Stimulated activated CD4-positive, alpha-beta T cell treated with anti-CD3 and anti-CD28 coated beads, Interleukin-1b, Interleukin-23, amount 100 ng/mL, for 4 hours (primary cell): ENCODE measurements at places on chromosomes 3 and 15.

GRCh38 chr15:85555875-85556617, 175.6 kb downstream of the AKAP13 start:
- DNase-seq: no peak

DNA sequence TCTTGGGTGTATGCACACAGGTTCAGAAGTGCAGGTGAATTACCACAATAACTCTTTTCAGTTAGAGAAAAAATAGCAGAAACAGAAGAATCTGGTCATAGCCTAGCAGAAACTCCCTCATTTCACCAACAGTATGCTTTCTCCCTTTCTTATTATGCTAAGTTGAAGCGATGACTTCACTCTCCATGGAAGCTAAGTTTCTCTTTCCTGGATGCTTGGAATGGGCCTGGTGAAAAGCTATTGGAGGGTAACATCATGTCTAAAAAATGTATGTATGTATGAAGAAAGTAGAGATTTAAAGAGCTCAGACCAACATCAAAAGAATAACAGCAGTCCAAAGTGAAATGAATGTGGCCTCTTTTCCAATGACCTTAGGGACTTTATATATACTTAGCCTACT, 145.5 kb downstream of the TIGIT start:
- DNase-seq: no peak

DNA sequence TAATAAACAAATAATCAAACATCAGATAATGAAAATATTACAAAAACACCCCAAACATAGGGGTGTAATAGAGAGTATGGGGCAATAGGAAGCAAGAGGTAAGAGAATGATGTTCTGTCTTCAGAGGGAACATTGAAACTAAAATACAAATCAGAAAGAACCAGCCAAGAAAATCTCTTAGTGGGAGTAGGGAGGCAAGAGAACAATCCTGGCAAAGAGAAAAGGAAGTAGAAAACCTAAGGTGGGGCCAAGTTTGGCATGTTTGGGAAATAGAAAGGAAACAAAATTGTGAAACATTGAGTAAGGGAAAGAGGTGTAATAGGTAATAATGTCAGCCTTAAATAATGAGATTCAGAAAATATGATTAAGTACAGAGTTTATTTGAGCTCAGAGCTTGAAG, 467.1 kb downstream of the RBMS3 start:
- no peak for DNase-seq

DNA sequence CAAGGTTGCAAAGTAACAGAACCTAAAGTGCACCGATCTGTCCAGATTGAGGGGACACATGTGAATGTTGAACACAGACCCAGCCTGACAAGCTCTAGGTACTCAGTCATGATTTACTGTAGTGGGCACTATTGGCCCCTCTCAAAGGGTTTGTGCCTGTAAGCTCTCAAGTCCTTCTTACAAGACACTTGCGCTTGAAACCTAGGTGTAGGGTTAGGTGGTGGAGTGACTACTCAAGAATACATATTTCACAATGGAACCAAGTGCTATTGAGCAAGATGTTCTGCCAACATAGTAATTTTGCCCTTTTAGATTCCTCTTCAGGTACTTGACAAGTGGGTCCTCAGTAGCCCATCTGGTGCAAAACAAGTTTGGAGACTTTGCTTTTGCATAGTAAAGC, 169.9 kb downstream of the AKAP13 start:
- DNase-seq: no peak

DNA sequence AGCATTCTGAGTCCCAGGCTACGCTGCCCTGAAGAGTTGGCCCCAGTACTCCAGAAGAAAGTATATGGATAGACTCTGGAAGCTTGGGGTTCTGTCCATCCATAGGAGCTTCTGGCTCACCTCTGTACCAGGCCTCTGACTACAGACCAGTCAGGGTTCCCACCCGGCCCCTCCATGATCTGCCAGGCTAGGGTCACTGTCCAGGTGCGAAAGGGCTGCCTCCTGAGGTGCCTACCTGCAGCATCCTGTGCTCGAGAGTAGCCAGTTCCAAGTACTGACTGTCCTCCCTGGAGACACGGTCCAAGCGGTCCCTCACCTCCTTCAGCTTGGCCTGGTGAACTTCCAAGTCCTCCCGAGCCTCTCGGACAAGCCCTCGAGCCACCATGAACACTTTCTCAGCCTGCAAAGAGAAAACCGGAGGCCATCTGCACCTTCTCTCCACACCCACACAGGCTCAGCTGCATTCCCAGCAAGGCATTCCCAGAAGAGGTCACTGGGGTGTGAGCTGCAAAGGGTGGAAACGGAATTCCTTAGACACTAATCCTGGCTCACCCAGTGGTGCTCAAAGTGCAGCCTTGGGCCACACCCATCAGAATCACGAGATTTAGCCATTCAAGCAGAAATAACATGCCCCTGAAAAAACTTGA, 3.7 kb upstream of the PLXNB1 start:
- DNase-seq: no peak

- DNase-seq: peak; percentile 29
Observed at GRCh38 chr3:126197854-126198584, 17.6 kb upstream of the ALDH1L1 start.

GRCh38 chr3:81581966-81582599, 179.4 kb downstream of the GBE1 start:
- DNase-seq: no peak

GRCh38 chr3:109275702-109276293, 40.5 kb downstream of the DPPA2 start:
- no peak for DNase-seq

DNA sequence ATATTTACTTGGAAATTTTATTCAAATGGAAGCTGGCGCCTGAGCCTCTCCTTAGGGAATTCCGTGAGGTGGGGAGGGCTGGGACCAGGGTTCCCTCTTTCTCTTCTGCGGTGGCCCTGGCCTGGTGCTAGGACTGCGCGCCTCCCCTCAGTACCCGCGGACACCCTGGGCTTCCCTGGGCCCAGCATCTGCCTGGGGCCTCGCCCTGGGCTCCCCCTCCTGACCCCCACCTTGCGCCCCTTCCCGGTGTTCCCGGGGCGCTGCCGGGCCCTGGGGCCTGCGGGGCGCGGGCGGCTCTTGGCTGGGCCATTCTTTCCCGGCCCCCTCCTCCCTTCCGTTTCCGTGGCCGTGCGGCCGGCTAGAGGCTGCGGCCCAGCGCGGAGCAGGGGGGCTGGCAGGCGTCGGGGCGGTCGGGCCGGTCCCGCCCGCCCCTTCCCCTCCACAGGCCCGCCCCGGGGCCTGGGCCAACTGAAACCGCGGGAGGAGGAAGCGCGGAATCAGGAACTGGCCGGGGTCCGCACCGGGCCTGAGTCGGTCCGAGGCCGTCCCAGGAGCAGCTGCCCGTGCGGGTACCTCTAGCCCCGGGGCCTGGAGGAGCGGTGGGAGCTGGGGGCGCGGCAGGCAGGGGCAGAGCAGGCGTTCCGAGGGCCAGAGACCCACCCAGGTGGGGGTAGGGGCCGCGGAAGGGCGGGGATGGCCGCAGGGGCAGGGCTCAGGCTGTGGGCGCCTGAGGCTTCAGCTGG, at the start of gene FES:
Gene FES (plus strand): TSS at position 529 of the 743 bp plus-strand sequence. CDS start 542 bp downstream, outside the sequence.
- no peak for DNase-seq

GRCh38 chr3:101458387-101458786, 54.6 kb downstream of the SENP7 start:
- DNase-seq: no peak

DNA sequence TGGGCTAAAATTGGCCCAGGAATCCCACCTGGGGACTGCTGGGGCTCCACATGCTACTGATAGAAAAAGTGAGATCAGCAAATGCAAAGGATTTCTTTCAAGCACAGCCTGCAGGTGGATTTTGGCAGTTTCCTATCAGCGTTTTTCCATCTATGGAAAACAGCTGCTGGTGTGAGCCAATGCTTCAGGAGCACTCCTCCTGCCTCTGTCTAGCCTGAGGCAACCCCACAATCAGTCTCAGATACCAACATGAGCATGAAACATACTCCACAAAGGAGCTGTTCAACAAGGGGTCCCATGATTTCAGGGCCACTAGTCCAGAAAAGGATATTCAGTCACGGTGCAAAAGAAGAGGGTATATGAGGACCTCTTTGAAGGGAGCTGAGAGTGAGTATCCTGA, 311.5 kb upstream of the THBS1 start:
- DNase-seq: no peak

DNA sequence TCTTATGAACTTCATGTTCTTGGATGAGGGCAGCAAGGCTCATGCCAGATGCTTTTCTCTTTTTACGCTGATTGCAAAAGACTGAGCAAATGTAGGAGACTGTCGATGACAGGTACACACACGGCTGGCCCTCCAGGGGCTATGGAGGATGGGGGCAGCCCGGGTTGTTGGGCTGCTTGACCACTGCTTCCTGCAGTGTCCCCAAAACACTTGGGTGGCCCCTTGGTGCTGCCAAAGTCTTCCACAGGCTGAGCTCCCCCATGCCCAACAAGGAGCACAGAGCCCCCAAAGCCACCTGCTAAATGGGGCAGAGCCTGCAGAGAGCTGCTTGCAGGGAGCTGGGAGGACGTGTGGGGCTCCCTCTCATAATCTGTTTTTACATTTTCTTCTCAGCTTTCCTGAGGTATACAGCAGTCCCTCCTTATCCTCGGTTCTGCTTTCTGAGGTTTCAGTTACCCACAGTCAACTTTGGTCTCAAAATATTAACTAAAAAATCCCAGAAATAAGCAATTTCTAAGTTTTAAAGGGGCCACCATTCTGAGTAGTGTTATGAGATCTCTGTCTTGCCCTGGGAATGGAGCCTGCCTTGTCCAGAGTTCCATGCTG, 7.3 kb downstream of the PRR23E start:
- DNase-seq: no peak

GRCh38 chr3:21094686-21095085, 656.3 kb downstream of the ZNF385D start:
- no peak for DNase-seq

DNA sequence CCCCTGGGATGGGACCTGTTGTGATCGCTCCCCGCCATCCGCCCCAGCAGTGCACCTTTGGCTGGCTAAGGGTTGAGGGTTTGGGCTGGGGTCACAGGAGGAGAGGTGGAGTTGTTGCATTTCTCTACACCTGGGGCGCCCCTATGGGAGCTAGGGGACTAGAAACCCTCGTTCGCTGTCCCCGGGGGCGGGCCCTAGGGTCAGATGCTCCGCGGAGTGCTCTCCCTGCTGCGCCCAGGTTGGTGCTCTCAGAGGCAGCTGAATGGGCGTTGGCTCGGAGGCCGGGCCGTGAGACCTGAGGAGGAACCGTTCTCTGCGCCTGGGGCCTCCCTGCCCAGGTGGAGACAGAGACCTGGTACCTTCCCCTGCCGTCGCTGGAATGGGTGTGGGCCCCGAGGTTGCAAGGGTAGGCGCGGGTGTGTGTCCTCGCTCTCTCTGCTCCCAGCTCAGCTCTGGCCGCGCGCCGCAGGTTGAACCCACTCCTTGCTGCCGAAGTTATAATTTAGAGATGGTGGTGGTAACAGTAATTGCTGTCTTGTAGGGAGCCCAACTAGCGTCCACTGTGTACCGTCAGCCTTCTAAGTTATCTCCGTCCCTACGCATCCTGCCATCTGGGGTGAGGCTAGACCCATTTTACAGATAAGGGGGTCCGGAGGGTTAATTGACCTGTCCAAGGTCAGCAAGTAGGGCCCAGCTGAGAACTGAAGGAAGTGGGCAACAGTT, 965 bp downstream of the FLNB start:
- DNase-seq: peak; percentile 5

DNA sequence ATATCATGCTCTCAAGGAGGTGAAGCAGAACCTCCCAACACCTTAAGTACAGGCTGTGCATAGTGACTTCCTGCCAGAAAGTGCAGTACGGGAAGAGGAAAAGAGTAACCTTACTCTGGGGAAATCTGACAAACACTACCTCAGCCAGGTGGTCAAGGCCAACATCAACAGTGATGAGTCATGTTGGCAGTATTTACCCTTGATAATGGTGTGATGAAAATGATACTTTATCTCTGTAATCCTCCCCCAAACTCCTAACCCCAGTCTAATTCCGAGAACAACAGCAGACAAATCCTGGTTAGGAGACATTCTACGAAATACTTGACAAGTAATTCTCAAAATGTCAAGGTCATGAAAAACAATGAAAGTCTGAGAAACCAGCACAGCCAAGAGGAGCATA, 26.5 kb downstream of the ANKDD1A start:
- no peak for DNase-seq

DNA sequence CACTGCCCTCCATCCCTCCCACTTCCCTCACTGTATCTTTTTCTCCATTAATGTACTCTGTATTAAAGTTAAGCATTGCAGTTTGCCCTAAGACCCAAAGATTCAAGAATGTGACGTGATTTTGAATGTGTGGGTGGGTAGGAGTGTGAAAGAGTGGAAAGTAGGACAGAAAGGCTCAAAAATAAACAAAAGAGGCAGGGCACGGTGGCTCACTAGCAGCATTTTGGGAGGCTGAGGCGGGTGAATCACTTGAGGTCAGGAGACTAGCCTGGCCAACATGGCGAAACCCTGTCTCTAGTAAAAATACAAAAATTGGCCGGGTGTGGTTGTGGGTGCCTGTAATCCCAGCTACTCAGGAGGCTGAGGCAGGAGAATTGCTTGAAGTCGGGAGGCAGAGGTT, 18.4 kb downstream of the TFRC start:
- no peak for DNase-seq

- no peak for DNase-seq
Observed at GRCh38 chr3:154182322-154182922, 61.2 kb downstream of the ARHGEF26 start.

DNA sequence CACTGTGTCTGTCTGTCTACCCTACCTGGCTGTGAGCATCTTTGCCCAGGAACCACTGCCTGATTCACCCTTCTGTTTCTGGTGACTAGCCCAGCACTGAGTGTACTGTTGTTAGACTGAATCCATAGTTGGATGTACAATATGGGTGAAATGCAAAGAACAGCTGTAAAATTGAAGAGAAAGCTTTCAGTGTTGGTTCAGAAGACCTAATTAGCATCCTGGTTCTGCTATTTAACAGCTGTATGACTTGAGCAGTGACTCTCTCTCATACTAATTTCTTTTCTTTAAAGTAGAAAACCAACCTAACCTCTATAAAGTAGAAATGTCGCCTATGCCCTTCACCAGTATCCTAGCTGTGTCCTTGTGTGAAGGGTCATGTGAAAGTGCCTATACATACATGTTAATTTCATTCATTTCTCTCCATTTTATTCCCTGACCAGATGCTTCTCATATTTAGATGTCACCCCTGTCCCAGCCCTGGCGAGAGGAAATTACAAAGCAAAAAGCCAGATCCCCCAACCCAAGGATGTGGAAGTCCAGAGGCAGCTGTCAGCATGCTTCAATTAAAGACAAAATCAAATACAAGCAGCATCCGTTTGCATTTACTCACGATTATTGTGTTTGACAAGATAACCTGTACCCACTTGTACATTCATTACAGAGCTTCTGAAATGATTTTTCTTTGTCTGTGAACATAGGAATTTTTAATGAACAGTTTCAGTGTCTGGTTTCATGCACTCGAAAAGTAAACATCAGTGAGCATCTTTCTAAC, 305.7 kb upstream of the ICE2 start:
- DNase-seq: no peak

GRCh38 chr3:130950124-130950523, 56.2 kb downstream of the ATP2C1 start:
- no peak for DNase-seq

- DNase-seq: no peak
Observed at GRCh38 chr3:154971771-154972326, 108.3 kb upstream of the MME start.
